NK-92 treated with Interleukin-12 subunit alpha and Interleukin-12 subunit beta, amount 100 ng/mL, for 24 hours (cell line): ENCODE measurements at places on chromosomes 5 and 9.

- DNase-seq = no peak
Measured at GRCh38 chr5:72141440-72142355, 34.4 kb downstream of the MAP1B start.

- DNase-seq = no peak
Measured at GRCh38 chr9:107430071-107430470, 59.5 kb downstream of the KLF4 start.

DNA sequence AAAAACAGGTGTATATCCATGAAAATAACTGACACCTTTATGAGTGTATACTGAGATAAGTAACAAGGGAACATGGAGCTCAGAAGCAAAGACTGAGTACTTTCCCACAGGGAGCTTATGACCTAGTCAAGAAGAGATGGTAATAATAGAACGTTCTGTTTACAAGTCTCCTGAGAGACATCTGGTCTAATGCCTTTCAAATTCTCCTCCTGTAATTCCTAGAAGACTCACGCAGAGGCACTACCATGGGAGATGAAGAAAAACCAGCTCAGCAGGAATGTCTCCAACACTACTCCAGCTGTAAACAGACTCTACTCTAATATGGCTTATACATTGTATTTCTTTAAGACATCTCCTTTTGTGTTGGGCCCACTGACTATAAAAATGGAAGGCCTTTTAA is 503.6 kb upstream of the TUSC1 start:
- DNase-seq = no peak

- DNase-seq = no peak
Measured at GRCh38 chr9:16721972-16722371, 148.5 kb downstream of the BNC2 start.

GRCh38 chr9:124032247-124032646 is 20.7 kb downstream of the LHX2 start:
- no peak for DNase-seq

- DNase-seq = no peak
Measured at GRCh38 chr9:88476491-88477271, 58.3 kb upstream of the NXNL2 start.

DNA sequence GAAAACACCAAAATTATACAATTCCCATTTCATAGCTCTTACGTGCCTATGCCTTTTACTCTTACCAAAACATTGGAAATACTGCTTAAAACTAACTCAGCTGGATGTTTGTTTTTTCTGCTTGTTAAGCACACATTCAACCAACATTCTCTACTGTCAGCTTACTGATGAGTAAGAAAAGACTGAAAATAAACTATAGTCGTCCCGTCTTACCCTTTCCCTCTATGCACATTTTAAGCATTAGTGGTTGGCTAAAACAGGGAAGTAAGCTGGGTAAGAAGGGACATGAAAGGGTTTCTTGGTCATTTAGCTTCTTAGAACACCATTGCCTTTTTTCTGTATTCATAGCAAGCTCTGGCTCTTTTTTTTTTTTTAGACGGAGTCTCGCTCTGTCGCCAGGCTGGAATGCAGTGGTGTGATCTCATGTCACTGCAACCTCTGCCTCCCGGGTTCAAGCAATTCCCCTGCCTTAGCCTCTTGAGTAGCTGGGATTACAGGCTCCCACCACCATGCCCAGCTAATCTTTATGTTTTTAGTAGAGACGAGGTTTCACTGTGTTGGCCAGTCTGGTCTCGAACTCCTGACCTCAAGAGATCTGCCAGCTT is 232.1 kb upstream of the PCSK5 start:
- DNase-seq = no peak

DNA sequence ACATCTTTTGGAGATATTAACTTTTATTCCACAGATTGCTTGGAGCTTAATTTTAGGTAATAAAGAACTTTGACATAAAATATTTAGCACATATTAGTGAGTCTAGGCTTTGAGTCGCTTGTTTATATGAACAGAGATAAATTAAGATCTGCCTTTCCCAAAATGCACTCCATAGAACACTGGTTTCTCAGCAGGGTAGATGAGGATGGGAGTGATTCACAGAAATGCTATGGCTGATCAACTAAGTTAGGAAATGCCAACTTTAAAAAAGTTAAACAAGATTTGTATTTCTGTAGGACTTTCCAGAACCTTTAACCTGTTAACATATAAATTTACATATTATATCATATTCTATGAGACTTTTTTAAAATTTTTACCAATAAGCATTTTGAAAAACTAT is 65.2 kb downstream of the STARD4 start:
- DNase-seq = no peak
